ENCODE measurements at places on chromosomes 6 and 20.

DNA sequence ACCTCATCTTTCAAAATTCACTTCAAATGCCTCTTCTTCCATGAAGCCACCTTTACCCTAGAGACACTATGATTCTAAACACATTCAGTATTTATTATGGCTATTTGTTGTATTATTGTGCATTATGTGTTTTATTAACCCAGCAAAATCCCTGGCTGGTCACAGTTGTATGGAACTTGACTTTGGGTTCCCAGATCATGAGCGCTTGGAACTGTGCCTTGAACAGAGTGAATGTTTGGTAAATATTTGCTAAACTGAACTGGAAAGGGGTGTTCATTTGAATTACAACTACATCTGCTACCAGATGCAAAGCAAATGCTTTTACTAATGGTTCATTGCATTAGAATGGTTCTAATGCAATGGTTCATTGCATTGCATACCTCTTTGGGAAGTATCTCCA lies 259.8 kb downstream of the PKHD1 start:
- DNase-seq: no peak

GRCh38 chr6:5337573-5337972 lies 76.3 kb downstream of the FARS2 start:
- no peak for DNase-seq

GRCh38 chr20:8194721-8195120 lies 62.7 kb downstream of the PLCB1 start:
- no peak for DNase-seq

GRCh38 chr6:106476331-106477105 lies 116.0 kb downstream of the CRYBG1 start:
- no peak for DNase-seq

GRCh38 chr6:137690721-137691120 lies 176.3 kb upstream of the TNFAIP3 start:
- no peak for DNase-seq

GRCh38 chr6:143375022-143375585 lies 75.4 kb downstream of the ADAT2 start:
- no peak for DNase-seq

GRCh38 chr20:47440857-47441773 lies 60.6 kb upstream of the NCOA3 start:
- no peak for DNase-seq

DNA sequence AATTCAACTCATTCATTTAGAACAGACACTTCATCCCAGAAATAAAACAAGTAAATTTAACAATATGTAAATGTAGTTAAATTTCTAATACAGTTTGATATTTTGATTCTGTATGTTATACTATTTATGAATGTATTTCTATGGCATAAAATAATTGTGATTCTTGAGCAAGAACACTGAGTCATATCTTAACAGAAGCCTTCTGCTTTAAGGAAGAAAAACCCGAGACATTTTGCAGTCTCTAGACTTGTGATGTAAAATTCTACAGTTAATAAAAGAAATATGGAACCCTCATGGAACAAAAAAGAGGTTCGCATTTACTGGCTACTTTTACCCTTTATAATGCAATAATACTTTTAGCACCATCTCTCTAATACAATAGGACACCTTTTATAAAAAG lies 47.9 kb upstream of the SCML4 start:
- DNase-seq: no peak

GRCh38 chr6:10507715-10508114 lies 13.4 kb upstream of the GCNT2 start:
- DNase-seq: no peak

DNA sequence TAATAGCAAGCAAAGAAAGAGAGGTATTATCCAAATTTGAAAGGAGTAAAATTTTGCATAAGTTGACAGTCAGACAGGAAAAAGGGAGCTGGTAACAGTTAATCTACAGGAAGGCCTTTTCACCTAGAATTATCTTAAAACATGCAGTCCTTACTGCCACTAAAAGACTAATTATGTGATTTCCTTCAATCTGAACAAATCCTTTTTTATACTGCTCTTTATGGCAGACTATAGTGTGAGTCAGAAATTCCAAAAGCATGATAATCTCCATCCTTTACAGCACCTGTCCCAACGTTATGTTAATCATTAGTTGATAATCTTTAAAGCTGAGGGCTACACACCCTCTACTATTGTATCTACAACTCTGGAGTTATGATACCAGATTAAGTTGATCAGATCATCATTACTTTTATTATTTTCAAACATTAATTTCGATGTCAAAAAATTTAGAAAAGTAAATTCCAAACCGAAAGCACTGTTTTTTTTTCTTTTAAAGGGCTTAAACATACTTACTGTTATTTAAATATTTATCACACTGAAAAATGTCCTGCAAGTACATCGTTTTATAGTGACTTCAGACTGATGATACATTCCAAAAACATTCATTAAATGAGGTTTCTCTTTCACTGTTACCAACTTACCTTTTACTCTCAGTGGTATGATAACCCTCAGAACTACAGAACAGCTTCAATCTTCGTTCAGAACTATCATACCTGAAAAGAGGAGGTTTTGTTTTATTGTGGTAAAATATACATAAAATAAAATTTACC lies 33.2 kb upstream of the AKAP7 start:
- no peak for DNase-seq

DNA sequence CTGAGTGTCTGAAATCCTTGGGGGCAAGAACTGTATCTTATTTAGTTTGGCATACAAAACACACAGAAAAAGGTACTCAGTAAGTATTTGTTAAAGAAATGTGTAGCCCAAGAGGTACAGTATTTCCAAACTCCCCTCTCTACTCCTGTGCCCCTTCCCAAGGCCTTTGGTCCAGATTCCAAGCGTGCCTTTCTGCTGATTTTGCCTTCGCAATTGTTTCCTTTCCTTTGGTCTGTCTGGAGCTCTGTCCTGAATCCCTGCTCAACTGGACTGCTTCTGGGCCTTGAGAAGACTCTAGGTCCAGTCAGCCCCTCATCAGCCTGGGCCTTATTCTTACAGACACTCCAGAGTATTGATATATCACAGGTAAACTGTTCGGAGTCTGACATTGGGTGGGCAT lies 122.2 kb upstream of the SYNCRIP start:
- DNase-seq: no peak

DNA sequence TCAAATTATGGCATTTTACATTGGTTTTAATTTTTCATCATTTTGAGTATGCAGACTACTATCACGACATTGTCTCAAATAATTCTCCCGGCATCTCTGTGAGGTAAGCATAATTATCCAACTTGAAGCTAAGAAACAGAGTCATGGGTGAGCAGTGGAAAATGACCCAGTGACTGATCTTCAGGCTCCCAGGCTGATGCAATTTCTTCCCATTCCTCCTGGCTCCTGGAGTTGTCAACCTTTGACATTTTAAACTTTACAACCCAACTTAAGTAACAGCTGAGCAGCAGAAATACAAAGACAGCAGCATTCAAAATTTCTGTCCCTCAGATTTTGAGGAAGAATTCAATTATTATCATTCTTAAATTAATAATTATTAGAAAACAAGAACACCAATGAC lies 13.7 kb upstream of the LAMA4 start:
- DNase-seq: no peak

All from stimulated activated CD8-positive, alpha-beta memory T cell treated with anti-CD3 and anti-CD28 coated beads, Interleukin-4, amount 100 ng/mL, for 24 hours (primary cell).